Stimulated activated CD8-positive, alpha-beta memory T cell treated with anti-CD3 and anti-CD28 coated beads, Interleukin-15, amount 100 ng/mL, for 24 hours (primary cell): ENCODE measurements at places on chromosomes 2 and 18.

DNA sequence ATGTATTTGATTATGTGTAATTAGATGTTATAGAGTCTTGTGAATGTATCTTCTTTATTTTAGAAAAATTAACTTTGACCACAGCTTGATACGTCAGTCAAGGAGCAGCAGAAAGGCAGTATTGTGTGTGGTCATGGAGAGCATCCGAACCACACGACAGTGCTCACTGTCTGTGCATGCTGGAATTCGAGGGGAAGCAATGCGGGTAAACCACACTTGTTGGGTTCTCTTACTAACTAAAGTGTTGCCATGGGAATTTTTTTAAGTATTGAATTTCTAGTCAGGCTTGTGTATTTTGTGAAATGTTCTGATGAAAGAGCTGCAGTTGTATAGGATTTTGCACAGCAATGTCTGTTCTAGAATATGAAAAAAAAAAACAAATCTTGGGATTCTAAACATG is 4.8 kb downstream of the PJVK start:
- DNase-seq, result no peak

DNA sequence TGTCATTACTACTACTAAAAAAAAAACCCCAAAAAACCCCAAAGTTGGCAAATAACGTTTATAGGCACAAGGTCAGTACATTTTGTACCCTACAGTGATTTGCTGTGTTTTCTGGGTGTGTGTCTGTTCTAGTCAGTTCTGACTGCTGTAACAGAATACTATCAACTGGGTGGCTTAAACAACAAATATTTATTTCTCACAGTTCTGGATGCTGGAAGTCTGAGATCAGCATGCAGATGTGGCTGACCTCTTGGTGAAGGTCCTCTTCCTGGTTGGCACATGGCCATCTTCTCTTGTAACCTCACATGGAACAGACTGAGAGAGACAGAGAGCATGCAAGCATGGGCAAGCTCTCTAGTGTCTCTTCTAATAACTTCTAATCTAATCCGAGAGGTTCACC is 103.1 kb downstream of the CERS6 start:
- DNase-seq, result no peak

GRCh38 chr2:176554101-176555048 is 285.1 kb downstream of the MTX2 start:
- no peak for DNase-seq

- DNase-seq, result no peak
Measured at GRCh38 chr2:144279165-144279564, 240.8 kb downstream of the ZEB2 start.
